Progenitor cell of endocrine pancreas (in vitro differentiated cells): ENCODE measurements at places on chromosomes 6 and 20. TPM values are rescaled to one million over a fixed set of nuclear protein-coding genes. Genes with fewer than 3 reads are reported as not detected.

KCNK5 gene
- total RNA-seq: 2.0 and 2.3 TPM in 2 replicates

FAM217A gene
- 0.13 TPM in 1 of 2 replicates, not detected in the other for total RNA-seq

SCRT2 gene
- not detected in 2 replicates for total RNA-seq

APCDD1L gene
- not detected in 2 replicates for total RNA-seq

TRIM39 gene
- total RNA-seq: 17.9 TPM in 2 replicates

HSPA12B gene
- total RNA-seq: not detected in 2 replicates

C6orf62 gene
- 88.6 and 90.0 TPM in 2 replicates for total RNA-seq

TGM2 gene
- total RNA-seq: 0.72 and 1.3 TPM in 2 replicates

KIFC1 gene
- total RNA-seq: 45.5 and 46.6 TPM in 2 replicates
